CD4-positive, alpha-beta T cell (primary cell): ENCODE measurements at places on chromosomes 12 and 14. TPM values are rescaled to one million over a fixed set of nuclear protein-coding genes. Genes with fewer than 3 reads are reported as not detected.

The GPR68 gene
- 2.9 TPM for total RNA-seq

The ADCK1 gene
- 8.7 TPM for total RNA-seq

The ZDHHC22 gene
- total RNA-seq, result not detected

The ANO2 gene
- total RNA-seq, result not detected

The HOTAIR gene
- not detected for total RNA-seq

The AICDA gene
- not detected for total RNA-seq

The ARHGDIB gene
- 872 TPM for total RNA-seq

The KRT86 gene
- not detected for total RNA-seq

The EGLN3 gene
- total RNA-seq, result 1.3 TPM

The KRT83 gene
- total RNA-seq, result not detected

The C14orf93 gene
- 7.6 TPM for total RNA-seq

The IL22 gene
- not detected for total RNA-seq

The SIRT4 gene
- total RNA-seq, result not detected

The HPD gene
- total RNA-seq, result not detected
